ENCODE measurements at places on chromosomes 1 and 21.

GRCh38 chr1:100469578-100469977, 68.4 kb upstream of the GPR88 start:
- no peak for DNase-seq

GRCh38 chr1:30822006-30822405, 64.4 kb upstream of the LAPTM5 start:
- no peak for DNase-seq

- no peak for DNase-seq
Observed at GRCh38 chr1:178477841-178478240, 18.9 kb downstream of the CLEC20A start.

- no peak for DNase-seq
Observed at GRCh38 chr21:39121600-39122355, 61.5 kb downstream of the PSMG1 start.

DNA sequence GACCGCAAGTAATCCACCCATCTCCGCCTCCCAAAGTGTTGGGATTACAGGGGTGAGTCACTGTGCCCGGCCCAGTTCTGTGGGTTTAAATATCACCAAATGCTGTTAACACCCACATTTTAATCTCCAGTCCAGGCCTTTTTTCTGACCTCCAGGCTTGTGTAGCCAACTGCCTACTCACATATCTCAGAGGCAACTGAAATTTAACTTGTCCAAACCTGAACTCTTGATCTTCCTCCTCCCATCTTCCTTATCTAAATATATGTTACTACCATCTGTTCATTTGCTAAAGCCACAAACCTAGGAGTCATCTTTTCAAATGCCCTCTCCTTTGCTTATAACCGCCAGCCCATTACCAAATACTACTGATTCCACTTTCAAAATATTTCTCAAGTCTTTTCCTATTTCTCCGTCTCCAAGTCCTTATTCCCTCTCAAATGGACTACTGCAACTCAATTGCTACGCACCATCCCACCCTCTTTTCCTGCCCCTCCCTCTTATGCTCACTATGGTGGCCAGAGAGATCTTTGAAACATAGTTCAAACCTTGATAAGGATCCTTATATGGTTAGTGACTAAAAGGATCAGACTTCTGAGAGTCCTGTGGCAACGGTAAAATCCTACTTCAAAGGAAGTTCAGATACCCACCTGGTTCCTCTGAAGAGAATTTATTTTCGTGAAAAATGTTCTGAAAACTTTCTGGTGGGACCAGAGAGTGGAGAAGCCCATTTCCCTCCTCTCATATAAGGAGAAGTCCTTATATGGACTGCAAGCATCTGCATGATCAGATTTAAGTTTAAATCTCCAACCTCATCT, 78.5 kb upstream of the CDC42BPA start:
- DNase-seq = no peak

Measured in CD4-positive, alpha-beta T cell treated with Interleukin-2 at 100 ng/mL for 4 hours (primary cell).